ENCODE measurements at places on chromosomes 2 and 18. TPM values are rescaled to one million over a fixed set of nuclear protein-coding genes. Genes with fewer than 3 reads are reported as not detected.
A peak's percentile ranks its signal among the peaks of the same experiment; 100 is the strongest.

Gene DSC1
- not detected for total RNA-seq

Gene POTEC
- total RNA-seq: not detected

Gene SERPINB12
- not detected for total RNA-seq

Gene IL36A
- not detected for total RNA-seq

DNA sequence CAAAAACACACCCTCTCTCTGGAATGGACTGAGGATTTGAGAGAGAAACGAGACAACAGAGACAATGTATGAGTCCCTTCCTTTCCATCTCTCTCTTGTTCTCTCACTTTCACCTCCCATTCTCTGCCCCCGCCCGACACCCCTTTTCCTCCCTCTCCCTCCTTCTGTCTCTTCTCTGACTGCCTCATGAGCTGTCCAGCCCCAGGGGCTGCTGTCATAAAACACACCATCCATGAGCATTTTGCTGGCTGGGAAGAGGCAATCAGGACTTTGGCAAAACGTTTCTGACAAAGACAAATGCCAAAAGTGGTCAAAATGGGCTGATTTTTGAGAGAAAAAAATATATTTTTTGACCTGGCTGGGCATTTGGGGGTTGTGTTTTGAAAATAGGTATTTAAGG is 377.2 kb downstream of the EN1 start:
- DNase-seq: no peak
- H3K4me1 ChIP-seq: no peaks in the 10 kb centered on the region
- H3K36me3 ChIP-seq: no peaks in the 10 kb centered on the region
- no peaks in the 10 kb centered on the region for H3K27me3 ChIP-seq
- no peak overlapping the region for H3K27ac ChIP-seq
- no peak overlapping the region for H3K4me3 ChIP-seq

DNA sequence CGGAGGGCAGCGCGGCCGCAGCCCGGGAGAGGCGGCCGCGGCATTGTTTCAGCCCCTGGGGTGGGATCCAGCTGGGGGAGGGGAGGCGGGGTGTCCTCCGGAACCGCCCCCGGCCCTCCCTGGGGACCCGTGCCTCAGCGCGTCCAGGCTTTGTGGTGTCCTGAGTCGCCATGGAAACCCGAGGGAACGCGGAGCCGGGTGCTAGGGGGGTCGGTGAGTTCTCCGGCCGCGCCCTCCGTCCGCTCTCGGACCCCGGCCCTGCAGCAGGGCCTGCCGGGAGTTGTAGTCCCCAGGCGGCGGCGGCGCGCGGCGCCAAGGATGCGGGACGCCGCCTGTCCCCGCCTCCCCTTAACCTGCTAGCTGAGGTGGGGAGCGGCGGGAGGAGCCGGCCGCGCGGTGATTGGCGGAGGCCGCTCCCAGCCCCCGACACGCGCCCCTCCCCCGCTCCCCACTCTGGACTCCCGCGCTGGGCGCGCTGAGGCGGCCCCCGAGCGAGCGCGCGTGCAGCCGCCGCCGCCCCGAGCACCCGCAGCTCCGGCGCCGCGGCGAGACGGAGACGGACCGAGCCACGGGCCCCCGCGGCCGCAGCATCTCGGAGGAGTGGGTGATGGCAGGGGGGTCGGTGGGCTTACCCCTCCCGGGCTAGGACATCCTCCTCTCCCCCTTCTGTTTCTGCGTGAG is at the start of gene DPYSL5:
DPYSL5 (plus strand) TSS at position 478 of the 681 bp plus-strand sequence. CDS start 50,368 bp downstream, outside the sequence.
- H3K36me3 ChIP-seq: no peaks in the 10 kb centered on the region
- DNase-seq: peak; percentile 73
- no peak within 1 kb of the TSS for H3K27ac ChIP-seq
- peak within 1 kb of the TSS; percentile 35 for H3K4me3 ChIP-seq
